H4 (cell line): ENCODE measurements at places on chromosomes 12 and 14. TPM values are rescaled to one million over a fixed set of nuclear protein-coding genes. Genes with fewer than 3 reads are reported as not detected.

Gene TBC1D30
- total RNA-seq: 0.66 and 1.5 TPM in 2 replicates

Gene RNFT2
- total RNA-seq: 4.5 and 7.9 TPM in 2 replicates

Gene HCAR1
- total RNA-seq: not detected in 2 replicates

Gene MGAT4C
- 1.1 and 1.3 TPM in 2 replicates for total RNA-seq

Gene NELL2
- 6.7 and 9.2 TPM in 2 replicates for total RNA-seq

Gene NEUROD4
- not detected in 2 replicates for total RNA-seq

Gene TPH2
- total RNA-seq: not detected in 2 replicates

Gene PRR4
- 0.87 and 3.6 TPM in 2 replicates for total RNA-seq

Gene KRT2
- 0.21 and 0.53 TPM in 2 replicates for total RNA-seq

Gene TCP11L2
- total RNA-seq: 11.7 and 13.4 TPM in 2 replicates

Gene CMA1
- total RNA-seq: not detected in 2 replicates

Gene CCDC38
- total RNA-seq: 0.17 TPM in 1 of 2 replicates, not detected in the other

Gene ASCL1
- total RNA-seq: not detected in 2 replicates

Gene SP1
- 26.9 and 33.4 TPM in 2 replicates for total RNA-seq

Gene VDR
- 5.6 and 7.3 TPM in 2 replicates for total RNA-seq

Gene ATP23
- 28.7 and 30.0 TPM in 2 replicates for total RNA-seq

Gene TAMALIN
- 0.35 and 1.8 TPM in 2 replicates for total RNA-seq

Gene GYS2
- total RNA-seq: not detected in 2 replicates

Gene DHRS2
- 15.9 and 17.2 TPM in 2 replicates for total RNA-seq

Gene DGKA
- 5.5 and 11.1 TPM in 2 replicates for total RNA-seq

Gene GPR135
- total RNA-seq: 0.70 and 2.1 TPM in 2 replicates

Gene VPS33A
- total RNA-seq: 15.6 and 16.8 TPM in 2 replicates

Gene E2F7
- 12.5 and 16.6 TPM in 2 replicates for total RNA-seq

Gene GDF3
- total RNA-seq: not detected in 2 replicates

Gene KRT71
- total RNA-seq: not detected in 2 replicates

Gene TPPP2
- not detected in 2 replicates for total RNA-seq

Gene RASSF8
- total RNA-seq: 18.8 and 19.8 TPM in 2 replicates

Gene SDSL
- total RNA-seq: 5.0 and 7.6 TPM in 2 replicates

Gene KRT75
- 0.12 TPM in 1 of 2 replicates, not detected in the other for total RNA-seq

Gene TROAP
- total RNA-seq: 39.8 and 56.9 TPM in 2 replicates

Gene TAS2R14
- 1.6 and 3.3 TPM in 2 replicates for total RNA-seq

Gene HOXC11
- 0.21 and 1.1 TPM in 2 replicates for total RNA-seq

Gene SNW1
- 71.1 and 71.2 TPM in 2 replicates for total RNA-seq

Gene TEX22
- total RNA-seq: 0.04 TPM in 1 of 2 replicates, not detected in the other

Gene HOXC9
- 2.4 and 5.6 TPM in 2 replicates for total RNA-seq

Gene CCDC175
- total RNA-seq: not detected in 2 replicates

Gene SYCP3
- not detected in 2 replicates for total RNA-seq

Gene HOXC4
- total RNA-seq: 0.37 and 1.9 TPM in 2 replicates

Gene SOAT2
- total RNA-seq: 0.06 TPM in 1 of 2 replicates, not detected in the other

Gene KRT6A
- total RNA-seq: not detected in 2 replicates

Gene PRIMA1
- total RNA-seq: 0.04 TPM in 2 replicates

Gene PMEL
- total RNA-seq: 0.43 and 0.87 TPM in 2 replicates

Gene GPR65
- not detected in 2 replicates for total RNA-seq

Gene CLEC2B
- 32.7 and 68.8 TPM in 2 replicates for total RNA-seq

Gene LRP1-AS
- not detected in 2 replicates for total RNA-seq

Gene RAB15
- total RNA-seq: 10.1 and 10.3 TPM in 2 replicates
